Caki2 (cell line): ENCODE measurements at places on chromosomes 4 and X. TPM values are rescaled to one million over a fixed set of nuclear protein-coding genes. Genes with fewer than 3 reads are reported as not detected.

Gene MAB21L2
- not detected in 2 replicates for total RNA-seq

Gene NFKB1
- 21.0 and 29.6 TPM in 2 replicates for total RNA-seq

Gene PSAPL1
- not detected in 2 replicates for total RNA-seq

Gene POU3F4
- not detected in 2 replicates for total RNA-seq

Gene GPC4
- 1.0 and 1.5 TPM in 2 replicates for total RNA-seq

Gene EXOC1L
- total RNA-seq, result not detected in 2 replicates

Gene ZMAT1
- total RNA-seq, result 0.70 and 0.74 TPM in 2 replicates

Gene GASK1B
- 44.9 and 84.5 TPM in 2 replicates for total RNA-seq

Gene GNPDA2
- 9.1 and 14.1 TPM in 2 replicates for total RNA-seq

Gene WDFY3
- 20.4 and 30.3 TPM in 2 replicates for total RNA-seq

- no peak for DNase-seq
These were observed 215.9 kb upstream of the GIMD1 start for GRCh38 chr4:106584337-106584989.

GRCh38 chrX:130224810-130225209 lies 43.9 kb downstream of the ZNF280C start:
- no peak for DNase-seq

DNA sequence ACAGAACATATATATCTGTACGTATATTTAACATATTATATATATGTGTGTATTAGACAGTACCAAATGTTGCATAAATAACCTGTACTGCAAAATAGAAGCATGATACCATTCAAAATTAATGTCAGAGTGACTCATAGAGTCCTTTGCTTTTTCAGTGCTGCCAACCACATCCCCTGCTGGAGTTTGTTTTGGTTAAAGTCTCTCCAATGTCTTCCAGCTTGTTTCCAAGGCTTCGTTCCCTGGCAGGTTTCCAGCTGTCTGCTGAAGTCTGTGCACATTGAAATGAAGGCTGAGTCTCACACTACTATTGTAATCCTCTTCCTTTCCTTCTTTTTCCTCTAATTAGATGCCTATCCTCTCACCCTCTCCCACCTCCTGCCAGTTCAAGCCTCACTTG lies 14.9 kb downstream of the NRK start:
- peak; percentile 57 for DNase-seq

DNA sequence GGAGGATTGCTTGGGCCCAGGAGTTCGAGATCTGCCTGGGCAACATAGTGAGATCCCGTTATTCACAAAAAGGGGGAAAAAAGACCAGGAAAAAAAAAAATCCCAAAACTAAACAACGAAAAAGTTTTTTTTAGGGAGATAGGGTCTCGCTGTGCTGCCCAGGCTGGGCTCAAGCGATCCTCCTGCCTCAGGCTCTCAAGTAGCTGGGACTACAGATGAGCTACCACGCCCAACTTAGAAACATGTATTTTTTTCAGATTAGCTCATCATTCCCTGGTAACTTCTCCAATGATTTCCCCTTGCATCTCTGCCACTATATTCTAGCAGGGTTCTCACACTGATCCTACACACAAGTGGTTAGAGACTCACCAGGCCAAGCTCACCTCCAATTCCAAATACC lies 24.4 kb upstream of the IRAK1 start:
- DNase-seq, result no peak

DNA sequence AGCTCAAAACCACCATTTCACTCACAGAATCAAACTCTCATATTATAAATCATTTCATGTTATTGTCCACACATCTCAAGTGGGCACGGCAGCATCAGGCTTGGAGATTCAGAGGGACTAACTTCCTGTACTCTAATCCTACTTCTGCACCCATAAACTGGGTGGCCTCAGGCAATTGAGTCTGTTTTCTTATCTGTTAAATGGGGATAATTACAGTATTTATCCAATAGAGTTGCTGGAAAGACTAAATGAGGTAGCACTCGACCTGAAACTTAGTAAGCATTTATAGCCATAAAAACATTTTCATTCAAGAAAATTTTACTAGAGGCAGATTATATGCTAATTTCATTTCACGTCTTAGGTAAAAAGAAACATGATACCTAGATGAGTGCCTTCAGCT lies 13.0 kb downstream of the TBC1D1 start:
- no peak for DNase-seq

GRCh38 chr4:38566806-38567398 lies 97.1 kb upstream of the KLF3 start:
- DNase-seq, result no peak

GRCh38 chr4:123102897-123103471 lies 180.6 kb upstream of the NUDT6 start:
- peak; percentile 30 for DNase-seq

GRCh38 chr4:12846368-12846767 lies 637.8 kb downstream of the RAB28 start:
- no peak for DNase-seq

DNA sequence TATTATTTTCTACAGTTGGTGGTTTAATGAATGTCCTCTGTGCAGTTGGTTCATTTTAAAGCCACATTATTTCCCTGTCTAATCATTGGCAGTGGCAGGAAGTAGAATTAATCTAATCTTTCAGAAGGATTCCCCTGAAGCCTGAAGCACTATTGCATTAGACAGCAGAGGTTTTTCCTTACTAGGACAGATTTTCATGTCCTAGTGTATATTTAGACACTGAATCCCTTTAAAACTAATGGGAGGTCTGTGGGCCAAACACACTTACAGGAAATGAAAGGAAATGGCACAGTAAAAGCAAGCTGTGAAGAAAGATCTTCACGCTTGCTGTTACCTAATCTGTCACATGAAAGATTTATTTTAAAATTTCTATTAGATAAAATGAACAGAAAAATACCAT lies 165.2 kb downstream of the SLC39A8 start:
- DNase-seq, result no peak

DNA sequence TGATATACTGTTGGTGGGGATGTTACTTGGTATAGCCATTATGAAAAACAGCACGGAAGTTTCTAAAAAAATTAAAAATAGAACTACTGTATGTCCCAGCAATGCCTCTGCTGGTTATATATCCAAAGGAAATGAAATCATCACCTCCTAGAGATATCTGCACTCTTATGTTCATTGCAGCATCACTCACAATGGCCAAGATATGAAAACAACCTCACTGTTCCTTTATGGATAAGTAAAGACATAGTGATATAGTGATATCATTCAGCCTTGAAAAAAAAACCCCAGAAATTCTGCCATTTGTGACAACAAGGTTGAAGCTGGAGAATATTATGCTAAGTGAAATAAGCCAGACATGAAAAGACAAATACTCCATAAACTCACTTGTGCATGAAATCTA lies 543.8 kb upstream of the SLIT2 start:
- peak; percentile 54 for DNase-seq

- DNase-seq, result peak; percentile 48
These were observed 22.4 kb downstream of the GAB1 start for GRCh38 chr4:143358923-143359643.

DNA sequence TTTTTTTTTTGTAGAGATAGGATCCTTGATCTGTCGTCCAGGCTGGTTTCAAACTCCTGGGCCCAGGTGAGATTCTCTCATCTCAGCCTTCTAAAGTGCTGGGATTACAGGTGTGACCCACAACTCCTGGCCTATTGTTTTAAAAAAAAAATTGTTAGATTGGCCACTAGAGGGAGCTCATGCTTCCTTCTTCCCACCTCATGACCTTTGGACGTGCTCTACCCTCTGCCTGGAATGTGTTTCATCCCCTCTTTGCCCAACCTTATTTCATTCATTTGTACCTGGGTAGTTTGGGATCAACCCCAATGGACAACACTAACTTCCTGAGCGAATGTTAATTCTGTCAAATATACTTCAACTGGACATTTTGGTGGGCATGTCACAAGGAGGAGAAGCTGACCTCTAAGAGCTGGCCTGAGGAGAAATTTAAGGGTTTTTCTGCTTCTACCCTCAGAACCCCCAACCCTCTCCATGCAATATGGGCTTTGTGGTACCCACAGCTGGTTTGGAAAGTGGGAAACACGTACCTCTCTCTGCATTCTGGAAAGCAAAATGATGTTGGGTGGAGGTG lies 6.4 kb downstream of the PPEF2 start:
- DNase-seq, result peak; percentile 40

DNA sequence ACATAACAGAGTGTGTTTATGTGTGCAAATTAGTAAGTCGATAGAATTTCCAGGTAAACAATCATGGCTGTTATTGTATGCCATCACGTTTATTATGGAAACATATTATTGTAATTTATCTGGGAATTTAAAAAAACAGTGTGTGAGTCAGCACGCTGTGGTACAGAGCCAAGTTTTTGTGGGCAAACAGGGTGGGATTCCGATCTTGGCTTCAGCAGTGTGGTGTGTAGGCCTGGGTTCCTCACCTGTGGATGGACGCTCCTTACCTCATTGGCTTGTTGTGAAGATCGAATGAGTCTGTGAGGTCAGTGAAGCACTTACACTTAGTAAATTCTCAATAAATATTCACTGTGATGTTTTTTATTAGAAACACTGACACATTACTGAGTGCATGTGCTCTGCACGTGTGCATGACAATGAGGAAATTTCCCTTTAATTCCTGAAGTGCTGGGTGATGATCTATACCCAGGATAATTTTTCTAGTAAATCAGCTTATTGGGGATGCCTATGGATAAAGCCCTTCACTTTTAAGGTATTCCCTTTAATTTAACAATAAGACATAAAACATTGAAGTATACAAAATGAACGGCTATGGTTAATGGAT lies 36.4 kb downstream of the SLIT2 start:
- no peak for DNase-seq

DNA sequence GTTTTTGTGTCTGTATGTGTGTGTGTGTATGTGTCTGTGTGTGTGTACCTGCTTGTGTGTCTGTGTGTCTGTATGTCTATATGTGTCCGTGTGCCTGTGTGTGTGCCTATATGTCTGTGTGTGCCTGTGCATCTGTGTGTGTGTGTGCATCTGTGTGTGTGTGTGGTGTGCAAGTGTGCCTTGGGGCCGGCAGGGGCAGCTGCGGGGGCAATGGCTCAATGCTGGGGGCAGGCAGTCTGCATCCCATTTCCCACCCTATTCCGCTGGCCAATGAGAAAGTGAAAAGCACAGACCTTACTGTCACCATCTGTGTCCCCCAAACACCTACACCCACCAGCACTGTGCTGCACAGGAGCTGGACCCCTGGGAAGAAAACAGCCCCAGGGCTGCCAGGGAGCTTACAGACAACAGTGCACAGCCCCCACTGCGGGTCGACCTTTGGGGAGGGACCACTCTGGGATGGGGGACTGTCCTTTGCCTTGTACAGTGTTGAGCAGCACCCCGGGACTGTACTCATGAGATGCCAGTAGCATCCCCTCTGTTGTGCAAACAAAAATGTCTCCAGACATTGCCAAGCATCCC lies 246.0 kb downstream of the EVC2 start:
- no peak for DNase-seq

DNA sequence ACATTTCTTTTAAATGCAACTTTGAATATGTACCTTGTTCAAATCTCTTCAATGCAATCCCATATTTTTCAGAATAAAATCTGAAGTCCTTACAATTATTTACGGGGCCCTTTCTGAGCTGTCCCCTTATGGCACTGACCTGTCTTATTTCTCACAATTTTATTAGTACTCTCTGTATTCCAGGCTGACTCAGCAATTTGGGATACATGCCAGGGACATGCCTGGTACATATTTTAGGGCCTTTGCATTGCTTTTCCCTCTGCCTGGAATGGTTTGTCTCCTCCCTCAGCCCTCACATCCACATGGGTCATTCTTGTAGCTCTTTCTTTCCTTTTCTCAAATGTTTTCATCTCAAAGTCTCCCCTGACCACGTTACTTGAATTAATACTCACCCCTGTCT lies 172.2 kb upstream of the TECRL start:
- no peak for DNase-seq

DNA sequence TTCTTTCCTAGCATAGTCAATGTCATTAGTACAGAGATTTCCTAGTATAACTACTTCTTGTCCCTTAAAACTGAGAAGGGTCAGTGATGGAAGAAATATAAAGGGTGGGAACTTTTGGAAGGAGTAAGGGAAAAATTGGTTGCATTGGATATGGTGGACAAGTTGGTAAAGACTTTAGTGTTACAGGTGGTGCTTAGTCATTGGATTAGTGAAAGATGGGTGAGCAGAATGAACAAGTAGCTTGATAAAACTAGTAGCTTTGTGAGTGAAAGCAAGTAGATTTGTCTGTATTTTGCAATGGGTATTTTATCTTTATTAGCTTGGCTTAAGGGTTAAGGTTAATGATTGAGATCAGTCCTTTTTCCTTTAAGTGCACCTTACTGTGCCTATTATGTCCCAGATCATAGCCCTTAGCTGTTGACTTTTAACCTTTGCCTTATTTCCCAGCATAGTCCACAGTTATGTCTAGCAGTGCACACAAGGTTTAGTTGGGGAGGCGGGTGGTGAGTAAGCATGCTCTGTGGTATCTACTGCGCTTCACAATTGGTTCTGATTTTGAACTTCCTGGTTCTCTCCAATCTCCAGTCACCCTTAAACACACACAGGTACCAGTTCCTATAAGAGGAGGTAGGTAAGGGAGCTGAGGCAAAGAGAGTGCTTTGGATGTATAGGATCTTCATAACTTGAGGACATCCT lies 9.5 kb downstream of the WDR44 start:
- DNase-seq, result peak; percentile 15

DNA sequence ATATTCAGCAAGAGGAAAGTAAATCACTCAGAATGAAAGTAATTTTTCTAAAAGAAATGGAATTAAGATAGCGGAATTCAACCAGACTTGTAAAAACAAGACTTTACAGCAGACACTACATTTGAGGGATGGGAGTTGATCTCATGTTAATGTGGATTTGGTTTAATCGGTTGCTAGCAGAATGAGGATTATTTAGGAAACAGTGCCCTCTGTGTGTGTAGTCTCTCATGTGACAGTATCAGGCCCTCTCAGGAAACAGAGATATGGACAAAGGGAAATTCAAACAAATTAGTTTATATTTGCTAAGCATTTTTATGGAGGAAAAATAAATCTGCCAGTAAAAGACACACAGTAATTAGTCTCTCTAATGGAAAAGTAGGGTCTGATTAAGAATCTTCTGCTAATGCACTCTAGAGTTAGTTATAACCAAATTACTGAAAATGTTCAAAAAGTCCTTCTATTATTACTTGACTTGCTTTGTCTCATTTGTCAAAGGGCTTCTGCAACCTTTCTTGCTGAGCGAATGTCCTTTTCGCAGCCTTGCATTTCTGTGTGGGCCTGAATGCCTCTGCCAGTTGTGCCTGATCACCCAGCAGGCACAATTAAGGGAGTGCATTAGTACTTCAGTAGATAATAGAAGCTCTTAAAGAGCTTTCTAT lies 1282.3 kb upstream of the TENM3 start:
- no peak for DNase-seq

DNA sequence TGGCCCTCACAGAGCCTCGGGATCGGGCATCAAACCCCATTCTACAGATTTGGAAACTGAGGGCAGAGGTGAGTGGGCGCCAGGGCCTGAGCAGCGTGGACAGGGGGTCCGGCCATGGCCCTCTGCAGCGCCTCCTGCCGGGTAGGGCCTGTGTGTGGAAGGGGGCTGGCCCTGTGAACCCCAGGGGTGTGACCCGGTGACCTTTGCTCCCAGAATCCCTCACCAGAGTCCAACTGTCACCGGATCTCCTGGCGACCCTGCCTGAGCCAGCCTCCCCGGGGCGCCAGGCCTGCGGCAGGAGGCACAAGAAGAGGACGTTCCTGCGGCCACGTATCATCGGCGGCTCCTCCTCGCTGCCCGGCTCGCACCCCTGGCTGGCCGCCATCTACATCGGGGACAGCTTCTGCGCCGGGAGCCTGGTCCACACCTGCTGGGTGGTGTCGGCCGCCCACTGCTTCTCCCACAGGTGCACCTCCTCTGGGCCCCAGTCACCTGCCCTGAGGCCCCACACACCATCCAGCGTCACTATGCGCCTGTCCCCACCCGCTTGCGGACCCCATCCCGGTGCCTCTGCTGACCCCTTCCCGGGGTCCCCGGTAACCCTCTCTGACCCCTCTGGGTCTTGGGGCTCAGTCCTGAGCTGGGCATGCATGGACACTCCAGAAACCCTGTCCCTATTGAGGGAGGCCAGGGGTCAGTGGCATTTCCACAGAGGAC lies 4.2 kb downstream of the HGFAC start:
- DNase-seq, result no peak
